ENCODE measurements at places on chromosomes 3 and 15. TPM values are rescaled to one million over a fixed set of nuclear protein-coding genes. Genes with fewer than 3 reads are reported as not detected.

Gene TMC3
- total RNA-seq, result not detected

Gene GRK7
- not detected for total RNA-seq

Gene SLC22A14
- not detected for total RNA-seq

Gene SCN5A
- 0.54 TPM for total RNA-seq

Gene HEG1
- 6.8 TPM for total RNA-seq

Gene CHRM5
- total RNA-seq, result not detected

Gene FSIP1
- 0.84 TPM for total RNA-seq

Gene CDHR4
- 0.23 TPM for total RNA-seq

Gene ARL14
- total RNA-seq, result 0.93 TPM

Gene TMIE
- 0.11 TPM for total RNA-seq

Gene TGFBR2
- total RNA-seq, result 51.5 TPM

Gene ULK4
- 3.9 TPM for total RNA-seq

Gene WDR93
- total RNA-seq, result 0.64 TPM

Gene GOLGA8T
- total RNA-seq, result 1.6 TPM

Gene OSTN
- not detected for total RNA-seq

Gene TNFAIP8L3
- 16.4 TPM for total RNA-seq

Gene SPTSSB
- total RNA-seq, result not detected

Gene IL5RA
- total RNA-seq, result not detected

Gene PTH1R
- 0.43 TPM for total RNA-seq

Gene A4GNT
- not detected for total RNA-seq

Gene SLC22A13
- total RNA-seq, result not detected

Gene XYLB
- 4.1 TPM for total RNA-seq

Gene ITGA11
- total RNA-seq, result 4.5 TPM

Gene SEMA6D
- not detected for total RNA-seq

Gene LEKR1
- 1.0 TPM for total RNA-seq

Gene SCN11A
- total RNA-seq, result not detected

Gene RASGRF1
- 1.9 TPM for total RNA-seq

Gene ARNT2
- total RNA-seq, result 13.2 TPM

Gene EPHA6
- not detected for total RNA-seq

Gene ZPLD1
- 0.05 TPM for total RNA-seq

Gene SI
- not detected for total RNA-seq

Gene PRSS50
- not detected for total RNA-seq

Gene FGD5
- total RNA-seq, result not detected

Gene CAND2
- 0.54 TPM for total RNA-seq

Gene CHRNA5
- total RNA-seq, result 32.6 TPM

Gene STIMATE
- total RNA-seq, result 10.0 TPM
